ENCODE measurements at places on chromosomes 1 and 21.

DNA sequence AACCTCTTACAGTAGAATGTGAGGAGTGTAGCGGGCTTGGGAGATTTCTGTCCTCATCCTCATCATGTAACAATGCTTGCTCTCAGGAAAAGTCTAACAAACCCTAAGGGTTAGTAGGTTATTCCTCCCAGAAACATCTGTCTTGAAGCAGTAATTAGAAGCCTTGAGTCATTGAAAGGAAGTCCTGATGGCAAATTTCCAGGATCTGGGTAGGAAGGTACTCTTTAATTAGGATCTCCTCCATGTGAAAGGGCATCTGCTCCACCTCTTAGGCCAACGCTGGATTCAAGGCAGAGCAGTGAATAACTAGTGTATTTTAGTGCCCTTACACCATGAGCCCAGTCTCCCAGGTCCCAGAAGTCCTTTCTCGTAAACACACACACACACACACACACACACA lies 106.6 kb upstream of the BARHL2 start:
- no peak for DNase-seq

DNA sequence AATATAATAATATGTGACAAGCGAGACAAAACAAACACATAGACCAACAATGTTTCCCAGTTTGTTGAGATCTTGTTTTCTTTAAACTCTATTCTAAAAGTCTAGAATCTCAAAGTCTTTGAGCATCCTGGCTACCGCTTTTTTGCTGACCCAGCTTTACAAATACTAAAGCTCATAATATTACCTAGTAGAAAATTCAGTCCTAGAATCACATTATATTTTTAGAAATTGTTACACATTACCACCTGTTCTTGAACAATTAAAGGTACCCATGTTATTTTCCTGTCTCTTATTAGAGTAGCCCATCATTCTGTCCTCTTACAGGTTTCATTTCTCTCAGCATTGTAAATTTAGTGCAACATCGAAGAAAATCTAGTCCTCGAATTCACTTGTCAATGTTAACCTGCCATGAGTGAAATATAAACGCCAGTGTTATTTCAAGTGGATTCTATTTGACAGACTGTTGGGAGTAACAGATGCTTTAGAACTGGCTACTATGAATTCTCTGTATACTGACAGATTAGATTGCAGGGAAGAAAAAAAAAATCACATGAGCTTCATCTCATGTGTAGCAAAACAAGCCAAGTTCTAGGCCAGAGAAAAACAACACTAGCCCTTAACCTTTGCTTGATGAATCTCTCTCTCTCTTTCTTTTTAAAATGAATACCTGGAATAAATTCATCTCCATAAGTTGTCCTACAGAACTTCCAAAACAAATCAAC lies 851.2 kb upstream of the ADAMTS5 start:
- no peak for DNase-seq

DNA sequence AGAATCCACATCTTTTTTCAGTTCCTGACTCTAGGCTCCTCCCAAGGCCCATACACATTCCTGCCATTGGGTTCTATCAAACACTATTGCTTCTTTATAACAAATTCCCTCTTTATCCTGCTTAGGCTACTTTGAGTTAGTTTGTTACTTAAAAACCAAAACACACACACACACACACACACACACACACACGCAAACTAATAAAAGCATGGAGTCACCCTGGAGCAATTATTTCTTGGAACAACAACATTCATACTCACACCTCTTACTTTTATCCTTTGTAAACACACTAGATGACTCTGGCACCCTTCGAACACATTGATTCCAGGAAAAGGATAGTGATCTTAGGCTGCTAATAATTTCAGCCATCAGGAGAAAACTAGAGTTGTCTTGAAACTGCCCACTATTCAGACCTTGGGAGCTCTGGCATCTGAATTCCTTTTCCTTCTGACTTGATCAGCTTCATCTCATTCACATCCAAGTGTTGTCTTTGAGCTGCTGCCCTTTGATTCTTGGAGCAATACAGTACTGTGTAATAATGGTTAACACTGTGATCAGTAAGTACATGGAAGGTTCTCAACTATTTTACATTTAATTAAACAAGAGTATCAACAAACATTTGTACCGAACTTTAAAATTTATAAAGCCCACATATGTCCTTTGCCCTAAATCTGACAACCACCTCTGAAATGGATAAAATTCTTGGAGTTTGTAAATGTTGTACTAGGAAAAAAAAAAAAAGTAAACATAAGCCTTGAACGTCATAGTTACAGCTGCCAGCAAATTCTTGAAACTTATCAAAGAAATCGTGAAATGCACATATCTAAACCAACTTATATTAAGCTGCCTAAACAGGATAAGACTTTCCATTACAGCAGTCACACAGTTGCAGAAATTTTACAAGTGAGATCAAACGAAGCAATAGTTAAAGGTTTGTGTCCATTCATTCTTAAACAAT lies 2.8 kb upstream of the SEC22B start:
- no peak for DNase-seq

DNA sequence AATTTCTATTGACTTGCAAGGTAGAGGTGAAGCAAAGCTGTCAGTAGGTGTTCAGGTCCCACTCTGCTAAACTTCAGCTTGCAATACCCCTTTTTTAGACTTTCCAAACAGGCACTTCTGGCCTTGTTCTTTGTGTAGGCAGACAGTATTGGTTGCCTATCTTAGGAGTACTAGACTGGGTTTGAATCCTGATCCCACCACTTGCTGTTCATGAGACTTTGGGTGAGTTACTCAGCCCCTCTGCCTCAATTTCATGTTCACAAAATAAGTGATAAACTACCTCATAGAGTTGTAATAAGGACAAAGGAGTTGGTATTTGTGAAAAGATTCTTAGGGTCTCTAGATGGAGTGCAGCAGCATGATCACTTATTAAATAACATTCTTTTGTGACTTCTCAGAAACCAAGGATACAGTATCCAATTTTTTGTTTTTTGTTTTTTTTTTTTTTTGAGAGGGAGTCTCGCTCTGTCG lies 5.2 kb downstream of the RCC1 start:
- DNase-seq, result no peak

- no peak for DNase-seq
Observed at GRCh38 chr1:8551057-8551456, 233.1 kb downstream of the SLC45A1 start.

DNA sequence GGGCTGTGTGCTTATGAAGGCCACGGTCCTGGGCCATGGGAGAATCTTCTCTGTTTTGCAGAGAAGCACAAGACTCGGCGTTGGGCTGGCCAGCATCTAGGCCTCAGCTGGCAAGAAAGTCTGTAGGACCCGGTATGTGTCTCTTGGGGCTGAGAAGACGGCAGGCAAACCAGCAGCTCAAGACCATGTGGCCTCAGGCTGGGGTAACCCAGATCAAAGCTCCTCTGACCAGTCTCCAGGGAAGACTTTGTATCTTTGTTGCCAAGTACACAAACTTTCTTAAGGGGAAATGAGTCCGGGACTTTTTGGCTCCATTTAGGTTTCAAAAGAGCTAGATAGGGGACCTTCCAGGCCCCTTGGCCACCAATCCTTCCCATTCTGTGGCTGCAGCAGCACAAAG lies 60.1 kb downstream of the PTP4A2 start:
- no peak for DNase-seq

GRCh38 chr1:87213135-87213515 lies 115.6 kb upstream of the LMO4 start:
- DNase-seq, result no peak

DNA sequence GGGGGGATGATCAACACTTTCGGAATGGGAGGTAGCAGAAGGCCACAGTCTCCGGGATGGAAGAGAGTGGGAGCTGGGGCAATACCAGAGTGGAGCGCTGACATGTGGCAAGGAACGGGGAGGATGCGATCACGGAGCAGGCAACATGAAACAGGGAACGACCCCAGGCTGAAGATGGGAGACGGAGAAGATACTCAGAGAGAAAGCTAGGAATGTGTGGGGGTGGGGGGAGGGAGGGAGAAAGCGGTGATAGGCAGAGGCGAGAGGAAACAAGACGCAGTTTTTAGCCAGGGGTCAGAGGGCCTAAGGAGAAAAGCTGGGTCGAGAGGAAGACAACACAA lies 577 bp downstream of the RAB3GAP2 start:
- DNase-seq, result peak; percentile 26

DNA sequence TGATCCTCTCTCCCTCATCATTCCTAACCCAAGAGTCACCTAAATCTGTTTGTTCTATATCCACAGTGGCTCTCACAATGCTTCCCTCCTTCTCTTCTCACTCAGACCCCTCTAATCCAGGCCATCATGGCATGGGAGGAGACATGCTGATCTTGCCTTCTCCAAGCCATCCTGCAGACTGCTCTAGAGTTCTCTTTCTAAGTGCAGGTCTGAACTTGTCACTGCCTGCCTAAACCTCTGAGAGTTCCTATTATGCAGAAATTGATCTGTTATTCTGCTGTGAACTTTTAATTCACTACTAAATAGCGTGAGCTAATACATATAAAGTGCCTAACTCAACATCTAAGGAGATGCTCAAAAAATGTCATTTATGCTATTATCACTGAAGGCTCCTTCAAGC lies 26.8 kb downstream of the LAMC2 start:
- DNase-seq, result no peak

GRCh38 chr1:214026985-214027384 lies 39.2 kb downstream of the PROX1 start:
- no peak for DNase-seq

DNA sequence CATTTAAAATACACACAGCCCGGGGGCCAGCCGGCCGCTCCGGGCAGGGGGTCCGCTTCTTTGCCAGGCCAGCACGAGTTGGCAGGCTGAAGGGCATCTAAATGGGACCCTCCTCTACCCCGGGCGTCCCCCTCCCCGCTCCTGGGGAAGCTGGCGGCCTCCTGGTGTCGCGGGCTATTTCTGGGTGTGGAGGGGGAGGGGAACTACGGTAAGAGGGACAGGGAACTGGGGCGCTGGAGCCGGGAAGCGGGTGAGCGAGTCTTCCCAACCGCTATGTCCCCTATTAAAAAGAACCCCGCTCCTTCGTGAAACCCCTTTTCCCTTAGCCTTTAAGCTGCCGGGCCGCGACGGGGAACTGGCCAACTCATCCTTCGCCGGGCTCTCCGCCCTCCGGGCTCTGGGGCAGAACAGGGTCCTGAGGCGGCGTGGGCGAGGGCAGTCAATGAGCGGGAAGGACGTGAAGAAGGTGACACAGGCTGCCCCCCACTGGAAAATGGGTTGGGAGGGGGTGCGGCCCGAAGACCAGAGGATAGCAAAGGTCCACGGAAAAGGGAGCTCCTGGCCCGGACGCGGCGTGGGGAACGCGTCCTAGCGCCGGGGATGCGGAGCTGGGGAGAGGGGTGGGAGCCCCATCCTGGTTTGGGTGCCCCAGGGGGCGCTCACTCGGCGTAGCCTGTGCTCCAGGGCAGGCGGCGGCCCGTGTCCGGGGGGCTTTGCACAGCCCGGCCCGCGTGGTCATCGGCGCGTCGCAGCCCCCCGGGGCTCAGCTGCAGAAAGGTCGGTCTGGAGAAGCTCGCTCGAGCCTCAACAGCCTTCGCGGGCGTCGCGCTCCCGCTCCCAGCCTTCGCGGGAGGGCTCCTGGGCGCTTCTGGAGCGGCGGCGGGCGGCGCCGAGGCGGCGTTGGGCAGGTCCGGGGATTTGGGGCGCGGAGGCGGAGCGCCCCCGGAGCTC lies 544 bp downstream of the PPM1J start:
- no peak for DNase-seq

GRCh38 chr1:214615109-214615508 lies 12.1 kb downstream of the CENPF start:
- no peak for DNase-seq

DNA sequence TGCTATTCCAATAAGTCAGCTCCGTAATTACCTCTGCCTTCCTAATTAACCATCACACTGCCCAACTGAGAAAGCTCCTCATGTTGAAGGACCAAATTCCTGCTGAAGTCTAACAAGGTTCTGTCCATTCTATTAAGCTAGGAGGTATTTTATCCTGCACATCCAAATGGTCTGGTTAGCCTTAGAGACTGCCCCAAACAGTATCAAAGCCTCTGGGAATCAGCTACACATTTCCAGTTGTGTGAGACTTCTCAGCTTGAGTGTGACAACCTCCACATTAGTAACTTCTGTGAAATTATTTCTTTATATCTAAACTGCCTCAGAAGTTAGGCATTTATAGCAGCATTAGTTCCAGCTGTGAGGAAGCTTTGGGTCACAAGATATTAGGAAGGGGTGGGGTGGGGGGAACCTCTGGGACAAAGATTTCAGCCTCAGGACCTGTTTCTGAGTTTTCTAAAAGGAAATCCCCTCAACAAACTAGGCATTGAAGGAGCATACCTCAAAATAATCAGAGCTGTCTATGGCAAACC lies 150.5 kb upstream of the DUSP10 start:
- DNase-seq, result no peak

- no peak for DNase-seq
Observed at GRCh38 chr1:89759036-89759435, 61.8 kb upstream of the LRRC8D start.

GRCh38 chr1:227946624-227947385 lies 927 bp downstream of the WNT9A start:
- peak; percentile 97 for DNase-seq

Data from HuH-7 (cell line).